ENCODE measurements at places on chromosomes 6 and 20.

DNA sequence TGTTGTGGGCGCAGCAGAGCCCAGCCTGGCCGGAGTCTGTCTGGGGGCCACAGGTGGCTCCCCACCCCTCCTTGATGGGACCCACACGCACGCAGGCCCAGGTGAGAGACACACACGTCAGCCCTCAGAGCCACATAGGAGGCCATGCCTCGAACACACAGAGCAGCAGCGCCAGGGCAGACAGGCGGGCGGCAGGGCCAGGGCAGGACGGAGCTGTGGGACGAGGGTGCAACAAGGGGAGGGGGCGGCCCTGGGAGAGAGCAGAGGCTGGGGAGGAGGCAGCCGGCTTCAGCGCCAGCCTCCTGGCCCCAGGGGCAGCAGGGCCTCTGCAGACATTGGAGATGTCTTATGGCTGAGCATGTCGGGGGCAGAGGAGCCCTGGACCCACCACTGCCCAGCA, 42.5 kb downstream of the KCNQ2 start:
- DNase-seq: no peak

DNA sequence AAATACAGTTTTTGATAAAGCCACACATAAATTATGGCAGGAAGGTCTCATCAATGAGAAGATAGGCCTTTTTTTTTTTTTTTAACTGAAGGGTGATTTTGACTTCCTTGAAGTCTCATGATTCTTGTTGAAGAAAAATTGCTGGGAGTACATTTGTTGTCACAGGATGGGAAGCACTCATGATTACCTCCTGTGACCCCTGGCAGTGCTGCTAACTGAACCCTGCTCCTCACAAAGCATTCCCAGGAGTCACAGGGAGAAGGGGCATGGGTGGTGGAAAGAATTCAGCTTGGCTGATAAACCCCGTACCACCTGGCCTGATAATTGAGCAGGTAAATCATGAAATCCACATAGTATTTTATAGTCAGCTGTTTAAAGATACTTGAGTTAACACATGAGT, 86.9 kb downstream of the CD109 start:
- DNase-seq: no peak

DNA sequence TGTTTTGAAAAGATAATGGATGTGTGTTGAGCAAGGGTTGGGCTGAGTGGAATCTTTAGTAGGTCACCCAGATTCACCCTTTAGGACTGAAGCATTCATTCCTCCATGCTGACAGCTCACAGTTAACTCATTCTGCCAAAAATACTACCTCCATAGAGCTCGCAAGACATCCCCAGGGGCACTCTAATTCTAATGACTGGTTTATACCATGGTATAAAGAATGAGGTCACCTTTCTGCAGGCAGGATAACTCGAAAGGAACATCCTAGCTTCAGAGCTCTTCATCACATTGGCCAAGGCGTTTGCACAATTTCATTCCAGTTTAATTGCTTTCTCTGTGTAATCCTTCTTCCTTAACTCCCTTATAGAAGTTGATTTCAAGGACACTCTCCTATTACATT, 1257.2 kb upstream of the EYS start:
- no peak for DNase-seq

DNA sequence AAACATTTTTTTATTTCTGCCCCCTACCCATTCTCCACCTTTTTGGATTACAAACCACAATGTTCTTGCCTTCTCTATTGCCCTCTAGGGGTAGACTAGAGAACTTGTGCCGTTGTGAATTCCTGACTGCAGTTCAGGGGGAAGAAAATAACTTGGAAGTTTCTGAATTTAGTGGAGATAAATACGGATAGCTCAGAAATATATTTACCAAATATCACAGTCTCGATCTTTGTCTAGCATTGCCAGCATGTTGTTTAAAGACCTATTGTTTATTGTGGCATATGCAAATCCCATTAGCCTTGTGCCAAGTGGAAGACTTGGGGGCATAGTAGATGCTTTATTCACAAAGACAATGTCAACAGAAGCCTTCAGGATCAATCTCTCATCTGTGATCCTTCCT, 154.1 kb upstream of the MMS22L start:
- DNase-seq: no peak

DNA sequence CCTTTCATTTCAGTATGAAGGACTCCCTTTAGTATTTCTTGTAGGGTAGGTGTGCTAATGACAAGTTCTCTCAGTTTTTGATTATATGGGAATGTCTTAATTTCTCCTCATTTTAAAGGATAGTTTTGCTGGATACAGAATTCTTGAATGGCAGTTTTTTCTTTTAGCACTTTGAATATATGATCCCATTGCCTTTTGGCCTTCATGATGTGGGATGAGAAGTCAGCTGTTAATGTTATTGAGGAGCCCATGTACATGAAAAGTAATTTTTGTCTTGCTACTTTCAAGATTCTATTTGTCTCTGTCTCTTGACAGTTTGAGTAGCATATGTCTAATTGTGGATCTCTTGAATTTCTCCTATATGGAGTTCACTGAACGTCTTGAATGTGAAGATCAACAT, 30.9 kb downstream of the RSPH3 start:
- DNase-seq: no peak

DNA sequence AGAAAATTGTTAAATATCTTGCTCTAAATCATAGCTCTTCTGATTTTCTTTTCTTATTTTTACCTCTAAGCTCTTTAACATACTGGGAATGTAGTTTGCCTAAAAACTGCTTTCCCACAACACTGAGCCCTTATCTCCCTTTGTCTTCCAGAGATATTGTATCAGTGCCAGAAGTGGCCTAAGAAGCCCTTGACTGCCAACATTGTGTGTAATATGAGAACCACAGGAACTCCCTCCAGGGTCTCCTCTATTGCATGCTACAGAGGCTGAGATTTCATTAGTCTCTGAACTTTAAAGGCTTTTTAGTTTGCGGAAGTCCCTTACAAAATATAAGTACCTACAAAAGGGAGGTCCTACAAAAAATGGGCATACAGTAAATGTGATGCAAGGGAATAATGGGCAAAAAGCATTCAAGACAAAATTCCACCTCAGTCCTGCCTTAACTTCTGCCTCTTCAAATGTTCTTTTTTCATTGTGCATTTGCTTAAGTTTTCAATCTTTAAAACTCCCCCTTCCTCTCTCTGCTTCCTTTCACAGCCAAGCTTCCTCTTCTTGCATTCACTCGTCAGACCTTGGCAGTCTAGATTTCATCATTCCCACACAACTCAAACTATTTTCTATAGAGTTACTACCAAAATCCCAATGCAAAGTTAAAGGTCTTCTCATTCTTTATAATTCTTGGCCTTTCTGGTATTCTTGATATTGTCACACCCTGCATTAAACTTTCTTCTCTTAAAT, 76.5 kb downstream of the ADGRG6 start:
- no peak for DNase-seq

- no peak for DNase-seq
Measured at GRCh38 chr6:36320475-36320874, 16.2 kb downstream of the BNIP5 start.

GRCh38 chr20:32153771-32154170, 44.3 kb downstream of the TM9SF4 start:
- DNase-seq: no peak

DNA sequence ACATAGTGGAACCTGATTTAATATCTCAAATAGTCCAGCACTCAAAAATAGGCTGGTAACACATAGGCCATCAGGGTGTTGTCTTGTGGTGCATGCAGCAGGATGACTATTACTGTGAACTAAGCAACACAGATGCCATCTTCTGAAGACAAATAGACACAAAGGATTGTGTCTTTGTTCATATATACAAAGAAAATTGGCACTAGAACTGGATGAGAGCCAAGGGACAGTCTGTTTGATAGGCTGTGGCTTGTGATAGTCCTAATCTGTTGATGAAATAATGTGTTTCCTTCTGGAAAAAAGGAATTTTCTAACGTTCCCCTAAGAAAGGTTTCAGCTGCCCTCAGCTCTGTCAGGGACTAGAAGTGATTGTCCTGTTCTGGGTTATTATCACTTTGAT, 129.8 kb downstream of the TPBG start:
- DNase-seq: no peak

DNA sequence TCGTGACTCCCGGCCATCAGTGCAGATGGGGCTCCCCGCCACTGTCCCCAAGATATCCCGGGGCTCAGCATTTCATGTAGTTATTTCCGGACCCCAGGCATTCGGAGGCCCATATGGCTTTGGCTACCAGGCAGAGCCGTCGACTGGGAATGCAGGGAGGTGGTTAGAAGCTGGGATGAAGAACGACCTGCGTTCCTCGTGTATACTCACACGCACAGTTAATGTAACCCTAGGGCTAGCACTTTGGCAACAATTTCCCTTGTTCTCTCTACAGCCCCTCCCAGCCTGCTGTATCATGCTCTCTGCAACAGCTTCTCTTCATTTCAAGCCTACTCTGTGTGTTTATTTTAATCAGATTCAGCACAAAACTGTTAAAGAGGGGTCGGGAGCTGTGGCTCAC, 240.4 kb downstream of the MYLK4 start:
- no peak for DNase-seq

DNA sequence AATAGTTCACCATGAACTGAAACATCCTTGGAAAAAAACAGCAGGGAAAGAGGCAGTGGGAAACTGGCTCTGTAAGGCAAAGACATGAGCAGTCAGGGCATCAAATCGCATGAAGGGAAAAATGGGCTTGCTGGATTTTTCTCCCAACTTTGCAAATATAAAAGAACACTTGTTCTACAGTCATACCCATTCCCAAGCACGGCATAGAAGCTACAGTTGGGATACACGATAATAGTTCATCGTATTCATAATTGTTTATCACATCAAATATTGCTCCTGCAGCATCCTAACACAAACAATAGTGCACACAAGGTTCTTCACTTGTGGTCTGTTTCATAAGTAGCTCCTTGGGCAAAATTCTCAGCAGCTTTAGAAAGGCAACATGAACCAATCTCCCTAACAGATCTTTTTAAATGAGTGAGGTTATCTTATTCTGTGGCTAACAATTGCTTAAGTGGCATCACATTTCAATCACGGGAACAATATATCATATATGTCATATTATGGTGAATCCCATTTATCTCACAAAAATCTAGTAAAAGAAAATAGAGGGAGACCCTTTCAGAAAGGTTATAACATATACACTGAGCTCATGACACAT, 243.9 kb downstream of the PKHD1 start:
- DNase-seq: no peak

- no peak for DNase-seq
Measured at GRCh38 chr20:10324198-10324847, 105.7 kb downstream of the SNAP25 start.

- no peak for DNase-seq
Measured at GRCh38 chr6:134584847-134585516, 267.1 kb upstream of the SGK1 start.

DNA sequence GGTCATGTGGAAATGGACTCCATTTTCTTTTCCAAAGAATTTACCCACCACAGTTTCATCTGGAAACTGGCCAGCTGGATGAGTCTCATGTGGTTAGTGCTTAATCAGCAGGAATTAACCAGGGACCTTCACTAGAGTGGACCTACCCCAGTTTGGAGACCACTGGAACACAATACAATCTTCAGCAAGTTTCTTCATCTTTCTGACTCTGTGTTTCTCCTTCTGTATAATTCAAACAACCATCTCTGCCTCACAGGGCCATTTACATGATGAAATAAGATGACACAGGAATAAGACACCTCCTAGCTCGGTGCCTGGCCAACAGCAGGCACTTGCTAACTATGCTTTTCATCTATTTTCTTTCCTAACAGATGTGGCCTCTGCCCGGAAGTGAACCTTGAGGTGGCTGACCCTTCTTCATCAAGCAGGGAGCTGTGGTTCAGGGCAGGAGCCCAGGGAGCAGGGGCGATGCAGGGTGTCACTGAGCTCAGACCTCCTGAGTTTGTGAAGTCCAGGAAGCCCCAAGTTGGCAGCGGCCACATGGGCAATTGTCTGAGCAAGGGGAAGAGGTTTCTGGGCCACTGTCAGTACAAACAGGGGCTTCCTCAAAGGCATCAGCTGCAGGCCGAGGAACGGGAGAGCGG, 98.8 kb downstream of the SOD2 start:
- no peak for DNase-seq

DNA sequence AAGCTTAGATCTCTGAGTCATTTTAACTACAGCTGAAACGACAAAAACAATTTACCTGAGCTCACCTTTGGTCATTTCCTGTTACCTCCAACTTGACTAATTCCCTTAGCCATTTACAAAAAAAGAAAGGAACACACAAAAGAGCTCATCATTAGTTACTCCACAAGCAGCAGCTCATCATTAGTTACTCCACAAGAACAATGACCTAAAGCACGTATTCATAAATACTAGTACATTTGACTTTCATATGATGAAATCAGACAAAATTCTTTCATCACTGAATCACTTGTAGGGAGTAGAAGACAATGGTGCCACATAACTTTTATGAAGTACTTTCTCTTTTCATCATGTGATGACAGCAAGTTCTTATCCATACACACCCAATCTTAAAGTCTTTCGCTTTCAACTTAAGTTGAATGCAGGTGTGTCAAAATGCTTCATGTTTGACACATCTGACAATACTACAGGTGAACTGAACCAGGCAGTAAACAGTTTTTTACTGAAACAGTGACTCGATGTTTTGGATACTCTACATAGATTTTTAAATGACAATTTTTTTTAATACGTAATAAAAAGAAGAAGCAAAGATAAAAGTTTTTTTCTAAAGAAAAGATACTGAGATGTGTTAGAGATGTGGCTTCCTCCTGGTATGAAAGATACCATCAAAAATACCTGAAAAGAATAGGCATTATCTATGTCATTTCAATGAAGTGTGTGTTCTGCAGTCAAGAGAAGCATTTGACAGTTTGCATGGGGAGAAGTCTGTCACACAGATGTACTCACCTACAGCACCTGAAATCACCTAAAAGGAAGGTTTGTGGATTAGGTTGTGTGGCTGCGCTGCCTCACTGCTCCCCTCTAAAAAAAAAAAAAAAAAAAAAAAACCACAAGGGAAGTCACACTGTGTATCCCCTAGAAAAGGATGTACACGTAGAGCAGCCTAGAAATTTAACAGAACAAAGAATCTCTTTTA, 109.1 kb downstream of the PRDM1 start:
- peak; percentile 85 for DNase-seq

- DNase-seq: no peak
Measured at GRCh38 chr20:50306478-50307423, 116.1 kb downstream of the CEBPB start.

- DNase-seq: no peak
Measured at GRCh38 chr6:83008626-83009025, 57.0 kb downstream of the UBE3D start.

- DNase-seq: no peak
Measured at GRCh38 chr6:4941782-4942672, 61.8 kb downstream of the RPP40 start.

GRCh38 chr6:144053601-144054000, 41.8 kb downstream of the SF3B5 start:
- no peak for DNase-seq

All from T-helper 2 cell (primary cell).